ENCODE measurements at places on chromosomes 12 and 14. TPM values are rescaled to one million over a fixed set of nuclear protein-coding genes. Genes with fewer than 3 reads are reported as not detected.

- no peak for DNase-seq
Observed at GRCh38 chr12:4438834-4439596, 6.6 kb downstream of the FGF6 start.

DNA sequence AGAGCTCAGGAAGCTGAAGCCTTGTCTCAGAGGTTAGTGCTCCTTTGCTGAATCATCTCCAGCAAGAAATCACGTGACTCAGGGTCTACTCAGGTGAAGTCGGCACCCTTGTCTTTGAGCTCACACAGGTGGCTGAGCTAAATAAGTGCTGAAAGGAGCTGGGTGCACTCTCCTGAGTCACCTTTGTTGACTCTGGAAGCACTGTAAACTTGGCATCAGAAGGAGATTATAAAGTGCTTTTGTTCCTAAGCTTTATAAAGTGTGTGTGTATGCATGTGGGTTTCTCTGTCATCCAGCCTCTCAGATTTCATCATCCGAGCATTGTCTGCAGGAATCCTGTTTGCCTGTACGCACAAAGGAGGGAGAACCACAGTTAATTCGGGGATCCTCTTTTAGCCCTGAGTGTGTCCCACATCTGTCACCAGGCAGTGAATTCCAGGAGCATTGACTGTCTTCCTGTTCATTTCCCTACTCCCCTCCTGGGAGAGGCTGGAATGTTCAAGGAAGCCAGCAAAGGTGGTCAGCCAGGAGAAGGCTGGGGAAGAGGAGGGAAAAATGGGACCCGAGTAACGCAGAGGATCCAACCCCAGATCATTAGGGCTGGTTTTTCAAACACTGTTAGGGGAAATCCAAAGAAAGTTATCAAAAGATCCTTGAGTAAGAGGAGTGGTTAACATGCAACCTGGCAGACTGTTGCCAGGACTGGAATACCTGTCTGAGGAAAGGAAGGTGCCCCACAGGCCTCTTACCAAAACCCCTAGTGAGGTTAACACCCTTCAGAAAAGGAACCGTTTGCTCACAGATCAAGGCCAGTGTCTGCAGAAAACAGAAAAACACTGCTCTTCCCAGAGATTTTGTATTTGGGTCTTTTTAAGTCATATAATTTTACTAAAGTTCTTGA, 157.5 kb upstream of the HIF1A start:
- DNase-seq = no peak

DNA sequence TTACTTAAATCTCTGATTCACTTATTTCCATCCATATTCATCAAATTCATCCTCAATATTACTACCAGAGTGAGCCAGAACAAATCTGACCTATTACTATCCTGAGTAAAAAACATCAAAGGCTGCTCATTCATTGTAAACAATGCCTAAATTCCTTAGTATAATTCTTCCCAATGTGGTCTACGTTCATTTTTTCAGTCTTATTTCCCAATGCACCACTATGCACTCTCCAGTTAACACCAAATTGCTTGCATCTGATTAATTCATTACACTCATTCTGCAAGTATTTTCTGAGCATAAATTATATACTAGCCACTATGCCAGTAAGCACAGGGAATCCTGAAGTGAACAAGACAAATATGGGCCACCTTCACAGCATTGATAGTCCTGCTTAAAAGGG, 110.0 kb downstream of the EPS8 start:
- no peak for DNase-seq

TAS2R9 gene
- not detected for polyA plus RNA-seq

SNX6 gene
- polyA plus RNA-seq = 99.1 TPM
